ENCODE measurements at places on chromosomes 12 and 14.

GRCh38 chr12:118334939-118335567 lies 37.7 kb downstream of the TAOK3 start:
- H3K4me3 ChIP-seq, result no peak overlapping the region
- DNase-seq, result no peak
- H3K27ac ChIP-seq, result no peak overlapping the region
- H3K4me1 ChIP-seq, result no peaks in the 10 kb centered on the region
- H3K36me3 ChIP-seq, result peaks cover 2% of the 10 kb centered on the region

- H3K27ac ChIP-seq, result no peak overlapping the region
- no peaks in the 10 kb centered on the region for H3K4me1 ChIP-seq
- no peaks in the 10 kb centered on the region for H3K27me3 ChIP-seq
- DNase-seq, result no peak
- no peak overlapping the region for H3K4me3 ChIP-seq
Observed at GRCh38 chr12:49800421-49801140, 27.6 kb downstream of the NCKAP5L start.

- peaks cover 19% of the 10 kb centered on the region for H3K27me3 ChIP-seq
- no peaks in the 10 kb centered on the region for H3K4me1 ChIP-seq
- H3K27ac ChIP-seq, result no peak overlapping the region
- DNase-seq, result no peak
- no peaks in the 10 kb centered on the region for H3K36me3 ChIP-seq
Observed at GRCh38 chr14:92252323-92252722, 70.6 kb upstream of the SLC24A4 start.

DNA sequence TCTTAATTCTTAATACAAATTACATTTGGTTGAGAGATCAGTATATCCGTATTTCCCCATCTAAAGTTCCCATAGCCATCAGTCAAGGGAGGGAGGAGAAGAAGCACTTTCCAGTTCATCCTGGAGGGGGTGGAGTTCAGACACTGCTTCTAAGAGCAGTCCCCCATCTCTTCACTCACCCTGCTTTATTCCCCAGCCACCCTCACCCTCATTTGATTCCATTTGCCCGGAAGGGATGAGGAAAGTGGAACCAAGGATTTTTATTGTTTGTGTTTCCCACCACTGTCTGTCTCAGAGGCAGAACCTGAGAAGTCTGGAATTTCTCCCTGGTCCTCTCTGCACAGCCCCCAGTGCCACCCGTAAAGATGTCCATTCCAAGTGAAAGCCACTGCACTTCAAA lies 134.2 kb upstream of the HIF1A start:
- no peaks in the 10 kb centered on the region for H3K36me3 ChIP-seq
- peak overlapping the region; percentile 57 for H3K27ac ChIP-seq
- no peaks in the 10 kb centered on the region for H3K27me3 ChIP-seq
- no peak overlapping the region for H3K4me3 ChIP-seq
- no peak for DNase-seq

DNA sequence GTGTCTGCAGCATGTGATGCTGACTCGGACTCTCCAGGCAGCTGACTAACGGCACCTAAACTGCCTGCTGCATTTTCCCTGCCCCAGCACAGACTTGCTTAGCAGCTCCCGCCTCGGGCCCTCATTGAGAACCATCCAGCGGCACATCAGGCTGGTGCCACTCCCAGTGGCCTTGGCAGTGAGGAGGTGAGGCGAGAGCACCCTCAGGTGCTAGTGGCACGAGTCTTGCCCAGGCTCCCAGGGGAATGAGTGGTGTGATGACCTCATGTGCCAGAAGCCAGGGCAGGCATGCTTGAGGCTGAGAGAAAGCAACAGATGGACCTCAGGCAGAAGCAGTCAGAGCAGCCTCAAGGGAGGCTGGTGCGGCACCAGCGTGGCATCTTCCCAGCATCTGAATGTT lies 60.2 kb downstream of the PRKCH start:
- peaks cover 3% of the 10 kb centered on the region for H3K36me3 ChIP-seq
- no peak overlapping the region for H3K4me3 ChIP-seq
- H3K27ac ChIP-seq, result no peak overlapping the region

GRCh38 chr12:8553088-8553627 lies 12.5 kb upstream of the CLEC4E start:
- H3K4me1 ChIP-seq, result no peaks in the 10 kb centered on the region
- no peaks in the 10 kb centered on the region for H3K27me3 ChIP-seq
- no peak overlapping the region for H3K4me3 ChIP-seq
- no peak overlapping the region for H3K27ac ChIP-seq
- H3K36me3 ChIP-seq, result no peaks in the 10 kb centered on the region
- no peak for DNase-seq

DNA sequence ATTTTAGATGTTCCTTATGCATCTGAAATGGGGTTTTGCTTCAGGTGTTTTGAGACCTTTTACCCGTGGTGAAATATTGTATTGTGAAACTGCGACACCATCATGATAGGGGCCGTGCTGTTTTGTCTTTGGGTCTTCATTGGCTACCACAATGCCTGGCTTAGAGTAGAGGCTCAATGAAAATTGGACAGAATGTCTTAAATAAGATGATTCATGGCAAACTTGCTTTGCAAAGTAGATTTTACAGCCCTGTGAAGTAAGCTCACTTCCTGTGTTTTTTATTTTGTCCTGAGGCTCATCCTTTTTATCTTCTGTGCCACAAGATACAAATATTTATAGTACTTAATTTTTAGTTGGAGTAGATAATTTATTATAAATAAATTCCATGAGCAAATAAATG lies 111.3 kb upstream of the FRMD6 start:
- H3K4me1 ChIP-seq, result no peaks in the 10 kb centered on the region
- H3K27ac ChIP-seq, result no peak overlapping the region
- H3K4me3 ChIP-seq, result no peak overlapping the region
- no peak for DNase-seq
- H3K27me3 ChIP-seq, result no peaks in the 10 kb centered on the region
- no peaks in the 10 kb centered on the region for H3K36me3 ChIP-seq

DNA sequence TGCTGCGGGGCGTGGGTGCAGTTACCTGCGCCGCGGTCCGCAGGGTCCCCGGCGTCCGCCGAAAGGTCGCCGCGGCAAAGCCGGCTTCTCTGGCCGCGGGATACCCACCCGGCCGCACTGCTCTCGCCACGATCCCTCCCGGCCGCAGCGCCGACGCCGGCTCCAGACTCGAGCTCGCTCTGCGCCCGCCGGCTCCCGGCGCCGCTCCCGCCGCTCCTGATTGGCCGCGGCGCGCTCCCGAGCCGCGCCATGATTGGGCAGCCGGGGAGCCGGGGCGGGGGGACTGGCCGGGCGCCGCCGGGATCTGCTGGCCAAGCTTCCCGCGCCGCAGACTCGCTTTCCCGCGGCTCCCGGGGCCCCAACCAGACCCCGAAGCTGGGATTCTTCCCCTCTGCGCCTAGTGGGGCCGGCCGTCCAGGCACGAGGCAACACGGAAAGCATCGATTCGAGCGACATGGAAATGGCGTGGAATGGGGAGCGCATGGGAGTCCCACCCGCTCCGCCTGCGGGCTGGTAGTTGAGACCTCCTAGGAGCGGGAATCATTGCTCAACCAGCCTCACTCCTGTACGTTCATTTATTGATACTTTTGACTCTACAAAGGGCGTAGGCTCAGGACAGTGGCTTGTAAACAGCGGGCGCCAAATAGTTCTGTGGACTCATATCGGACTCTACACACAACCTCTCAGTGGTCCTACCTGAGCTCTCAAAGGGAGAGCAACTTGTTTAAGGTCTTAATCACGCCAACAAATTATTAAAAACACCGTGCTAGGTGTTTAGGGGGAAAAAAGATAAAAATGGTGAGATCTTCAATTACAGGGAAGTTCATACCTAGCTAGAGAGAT lies 36.4 kb upstream of the STON2 start:
- H3K4me1 ChIP-seq, result peaks cover 10% of the 10 kb centered on the region
- DNase-seq, result no peak

DNA sequence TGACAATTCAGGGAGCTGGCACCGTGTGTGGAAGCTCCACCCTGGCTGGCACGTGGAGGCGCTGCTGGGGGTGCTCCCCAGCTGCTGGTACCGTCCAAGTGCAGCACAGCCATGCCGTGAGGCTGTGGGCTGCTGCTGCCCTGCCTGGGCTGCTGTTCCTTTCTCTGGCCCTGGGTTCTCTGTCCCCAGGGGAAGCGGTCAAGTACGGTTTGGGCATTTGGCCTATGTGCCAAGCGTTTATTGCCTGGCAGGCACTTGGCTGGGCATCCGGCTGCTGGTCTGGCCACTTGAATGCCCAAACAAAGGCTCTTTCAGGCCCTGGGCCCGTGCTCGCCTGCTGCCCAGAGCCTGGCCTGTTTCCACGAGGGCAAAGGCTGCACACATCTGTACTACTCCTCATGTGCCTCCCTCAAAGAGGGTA lies 39.6 kb downstream of the RHOF start:
- no peaks in the 10 kb centered on the region for H3K27me3 ChIP-seq
- H3K4me1 ChIP-seq, result peaks cover 4% of the 10 kb centered on the region
- H3K4me3 ChIP-seq, result no peak overlapping the region
- DNase-seq, result no peak

- no peak for DNase-seq
- peaks cover 56% of the 10 kb centered on the region for H3K36me3 ChIP-seq
- H3K27ac ChIP-seq, result no peak overlapping the region
- H3K27me3 ChIP-seq, result no peaks in the 10 kb centered on the region
Observed at GRCh38 chr12:115983226-115983798, 294.2 kb downstream of the MED13L start.

DNA sequence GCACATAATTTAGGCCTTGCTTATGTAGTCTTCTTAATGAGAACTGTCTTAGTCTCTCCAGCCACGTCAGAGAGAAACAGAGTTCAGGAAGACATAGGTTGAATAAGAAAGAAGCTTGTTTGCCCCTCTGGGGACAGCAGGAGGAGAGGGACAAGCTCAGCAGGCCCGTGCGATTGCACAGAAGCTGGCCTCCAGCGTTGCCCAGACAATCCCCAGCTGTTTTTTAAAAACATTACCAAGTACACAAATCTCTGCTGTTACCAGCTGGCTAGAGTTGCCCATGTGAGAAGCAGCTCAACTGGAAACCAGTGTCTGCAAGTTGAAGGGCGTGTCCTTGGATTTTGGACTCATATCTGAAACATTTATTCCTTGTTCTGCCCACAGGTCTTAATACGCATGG lies 232.6 kb downstream of the EFCAB11 start:
- no peaks in the 10 kb centered on the region for H3K27me3 ChIP-seq
- no peak for DNase-seq
- no peak overlapping the region for H3K4me3 ChIP-seq

- no peak for DNase-seq
- H3K27me3 ChIP-seq, result no peaks in the 10 kb centered on the region
- H3K4me3 ChIP-seq, result no peak overlapping the region
- H3K27ac ChIP-seq, result no peak overlapping the region
Observed at GRCh38 chr12:126286203-126286602, 1221.0 kb downstream of the AACS start.

DNA sequence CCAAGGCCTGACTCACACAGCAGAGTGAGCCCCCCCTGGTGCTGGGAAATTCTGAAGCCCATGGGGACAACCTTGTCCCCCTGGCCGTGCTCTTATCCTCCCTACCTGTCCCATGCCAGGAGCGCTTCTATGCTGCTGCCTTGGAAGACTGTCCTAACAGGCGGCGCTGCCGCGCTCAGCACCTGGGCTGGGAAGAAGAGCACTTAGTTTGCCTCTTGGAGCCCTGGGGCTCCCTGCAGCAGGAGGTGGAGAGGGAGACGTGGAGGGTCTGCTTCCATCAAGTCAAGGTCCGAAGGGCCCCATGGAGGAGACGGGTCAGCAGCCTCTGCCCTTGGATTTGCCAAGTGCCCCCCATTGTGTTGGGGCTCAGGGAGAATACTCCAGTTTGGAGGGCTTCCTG lies 300.5 kb downstream of the CACNA1C start:
- no peak overlapping the region for H3K27ac ChIP-seq
- no peak overlapping the region for H3K4me3 ChIP-seq
- no peak for DNase-seq
- H3K27me3 ChIP-seq, result no peaks in the 10 kb centered on the region

DNA sequence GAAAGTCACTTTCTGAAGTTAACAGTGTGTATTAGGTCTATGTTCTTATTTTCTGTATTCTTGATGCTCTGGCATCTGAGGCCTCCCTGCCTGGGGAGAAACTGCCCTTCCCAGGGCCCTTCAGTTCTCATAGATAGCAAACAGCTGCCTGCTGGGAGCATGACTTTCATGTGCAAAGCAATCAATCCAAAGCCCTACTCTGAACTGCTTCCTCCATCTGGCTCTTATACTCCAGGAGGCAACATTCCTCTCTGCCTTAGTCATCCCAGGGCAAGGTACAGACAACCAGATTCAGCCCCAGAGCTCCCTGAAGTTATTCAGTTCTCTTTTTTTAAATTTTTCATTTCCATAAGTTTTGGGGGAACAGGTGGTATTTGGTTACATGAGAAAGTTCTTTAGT lies 41.7 kb upstream of the RIN3 start:
- H3K4me1 ChIP-seq, result peaks cover 11% of the 10 kb centered on the region
- no peak overlapping the region for H3K27ac ChIP-seq
- H3K4me3 ChIP-seq, result no peak overlapping the region
- H3K27me3 ChIP-seq, result no peaks in the 10 kb centered on the region
- no peak for DNase-seq

GRCh38 chr14:100674428-100674827 lies 52.3 kb upstream of the DLK1 start:
- H3K4me3 ChIP-seq, result no peak overlapping the region
- H3K27me3 ChIP-seq, result peaks cover 15% of the 10 kb centered on the region
- DNase-seq, result no peak
- peaks cover 51% of the 10 kb centered on the region for H3K4me1 ChIP-seq

DNA sequence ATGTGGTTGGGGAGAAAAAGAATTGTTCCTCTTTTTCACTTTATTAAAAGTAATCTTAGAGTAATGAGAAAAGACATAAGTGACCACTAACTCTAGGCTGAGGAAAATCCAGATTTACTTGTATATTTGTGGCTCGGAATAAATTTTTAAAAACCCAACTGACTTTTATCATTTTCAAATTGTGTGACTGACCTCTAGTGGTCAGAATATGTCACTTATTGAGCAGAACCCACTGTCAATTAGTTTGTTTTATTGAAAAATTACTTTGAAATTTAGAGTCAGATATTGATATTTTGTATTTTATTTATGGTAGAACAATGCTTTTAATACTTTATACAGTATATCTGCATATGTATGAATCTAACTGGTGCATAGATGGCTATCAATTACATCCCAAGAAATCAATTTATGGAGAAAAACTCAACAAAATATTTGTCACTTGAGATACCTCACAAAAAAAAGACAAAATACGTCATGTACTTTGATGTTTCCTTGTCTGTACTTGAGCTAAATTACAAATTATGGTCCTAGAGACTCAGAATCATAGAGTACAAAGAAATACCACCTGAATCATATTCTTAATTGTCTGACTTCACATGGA lies 229.4 kb downstream of the CNTN1 start:
- no peaks in the 10 kb centered on the region for H3K4me1 ChIP-seq
- H3K4me3 ChIP-seq, result no peak overlapping the region
- no peaks in the 10 kb centered on the region for H3K27me3 ChIP-seq
- no peak for DNase-seq
- H3K27ac ChIP-seq, result no peak overlapping the region

DNA sequence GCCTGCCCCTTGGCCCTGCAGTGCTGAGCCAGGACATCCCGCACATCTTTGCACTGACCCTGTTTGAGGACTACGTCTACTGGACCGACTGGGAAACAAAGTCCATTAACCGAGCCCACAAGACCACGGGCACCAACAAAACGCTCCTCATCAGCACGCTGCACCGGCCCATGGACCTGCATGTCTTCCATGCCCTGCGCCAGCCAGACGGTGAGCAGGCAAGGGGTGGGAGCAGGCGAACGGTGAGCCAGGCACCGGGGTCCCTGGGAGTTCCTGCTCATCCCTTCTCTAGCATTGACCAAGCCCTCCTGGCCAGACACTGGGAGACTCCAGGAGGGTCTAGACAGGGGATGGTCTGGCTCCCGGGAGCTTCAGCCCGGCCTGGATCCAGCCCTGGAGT lies 17.4 kb upstream of the NXPH4 start:
- H3K27ac ChIP-seq, result no peak overlapping the region
- H3K4me1 ChIP-seq, result no peaks in the 10 kb centered on the region
- no peak overlapping the region for H3K4me3 ChIP-seq
- no peaks in the 10 kb centered on the region for H3K27me3 ChIP-seq
- no peak for DNase-seq
